ENCODE measurements at places on chromosomes 4 and X.

- no peak for DNase-seq
Measured at GRCh38 chr4:107468156-107468555, 251.9 kb downstream of the PAPSS1 start.

DNA sequence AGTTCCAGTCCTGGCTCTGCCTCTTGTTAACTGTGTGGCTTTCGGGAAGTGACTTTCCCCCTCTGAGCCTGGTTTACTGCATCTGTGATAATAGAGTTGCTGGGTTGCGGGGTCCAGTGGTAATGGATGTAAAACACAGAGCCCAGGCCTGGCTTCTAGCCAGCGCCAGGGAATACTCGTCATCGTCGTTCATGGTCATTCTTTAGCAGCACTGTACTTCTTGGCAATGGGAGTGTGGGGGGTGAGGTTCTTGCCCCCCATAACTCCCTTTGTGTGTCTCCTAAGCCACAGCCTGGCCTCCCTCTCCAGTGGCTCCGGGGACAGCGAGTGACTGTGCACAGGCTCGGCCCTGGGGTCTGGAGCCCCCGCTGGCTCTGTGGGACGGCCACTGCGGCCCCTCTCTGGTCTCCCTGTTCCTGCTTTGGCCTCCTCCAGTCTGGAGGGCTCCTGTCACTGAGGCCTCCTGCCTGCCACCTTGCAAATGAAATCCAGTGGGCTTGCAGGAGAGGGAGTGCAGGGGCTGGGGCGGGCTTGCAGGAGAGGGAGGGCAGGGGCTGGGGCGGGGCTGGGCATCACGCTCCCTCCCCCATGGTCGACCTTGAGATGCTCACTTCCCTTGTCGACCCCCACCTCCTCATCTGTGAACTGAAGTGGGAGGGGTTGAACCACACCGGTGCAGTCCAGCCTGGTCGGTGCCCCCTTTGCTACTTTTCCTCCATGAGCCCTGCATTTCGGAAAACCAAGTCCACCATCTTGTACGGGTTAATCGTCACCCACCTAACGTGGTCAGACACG lies 13.2 kb downstream of the PSAPL1 start:
- no peak for DNase-seq

- DNase-seq: no peak
Measured at GRCh38 chrX:17414839-17415238, 39.8 kb downstream of the NHS start.

- no peak for DNase-seq
Measured at GRCh38 chr4:14386196-14386595, 616.1 kb upstream of the CPEB2 start.

DNA sequence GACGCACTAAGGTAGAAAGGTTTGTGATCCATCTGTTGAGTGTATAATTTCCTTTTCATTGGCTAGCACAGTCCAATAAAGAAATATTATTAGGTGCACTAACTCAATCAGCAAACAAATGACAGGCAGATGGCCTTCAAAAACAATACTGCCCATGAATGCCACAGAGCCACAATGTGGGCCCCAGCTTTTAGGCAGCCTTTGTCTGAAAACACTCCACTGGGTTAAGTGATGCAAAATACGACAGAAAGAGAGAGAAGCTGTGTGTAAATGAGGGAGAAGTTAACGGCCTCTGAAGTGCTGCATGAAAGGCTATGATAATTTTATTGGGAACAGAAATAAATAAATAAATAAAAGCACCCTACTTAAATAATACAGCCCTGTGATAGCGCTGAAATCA lies 274.6 kb downstream of the NKX6-1 start:
- no peak for DNase-seq

GRCh38 chrX:41085512-41085877 lies 250 bp downstream of the USP9X start:
- no peak for DNase-seq

GRCh38 chrX:7191681-7192110 lies 43.7 kb upstream of the PUDP start:
- DNase-seq: no peak

GRCh38 chr4:68257719-68258118 lies 12.2 kb upstream of the TMPRSS11B start:
- DNase-seq: no peak

GRCh38 chrX:38363046-38363445 lies 10.6 kb downstream of the OTC start:
- no peak for DNase-seq

DNA sequence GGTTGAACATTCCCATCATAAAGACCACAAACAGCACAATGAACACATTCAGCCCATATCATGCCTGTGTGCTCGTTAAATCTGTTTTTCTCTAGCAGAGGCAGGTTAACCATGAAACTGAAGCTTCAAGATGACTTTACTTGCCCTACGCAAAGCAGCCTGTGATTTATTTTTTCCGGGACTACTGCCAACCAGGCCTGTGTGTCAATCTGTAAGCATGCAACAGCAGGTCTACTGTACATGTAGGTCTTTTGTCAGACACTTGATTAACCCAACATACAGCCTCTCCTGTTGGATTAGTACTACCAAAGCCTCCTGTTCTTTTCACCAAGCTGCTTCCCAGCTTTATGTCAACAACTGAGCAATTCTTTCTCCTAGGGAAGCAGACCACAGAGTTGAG lies 85.5 kb upstream of the ACSL1 start:
- no peak for DNase-seq

Measured in HuH-7.5 (cell line).